Testis (tissue), 5 donors: ENCODE measurements at places on chromosomes 6 and 20.

- DNase-seq: no peak
These were observed 11.0 kb downstream of the ARMC12 start for GRCh38 chr6:35747877-35748276.

- DNase-seq: no peak
These were observed 18.0 kb upstream of the PACSIN1 start for GRCh38 chr6:34447910-34448309.

GRCh38 chr6:108492131-108492766 lies 68.5 kb upstream of the FOXO3 start:
- no peak for DNase-seq

- no peak for DNase-seq
These were observed 290.9 kb upstream of the TSHZ2 start for GRCh38 chr20:52681288-52681687.

DNA sequence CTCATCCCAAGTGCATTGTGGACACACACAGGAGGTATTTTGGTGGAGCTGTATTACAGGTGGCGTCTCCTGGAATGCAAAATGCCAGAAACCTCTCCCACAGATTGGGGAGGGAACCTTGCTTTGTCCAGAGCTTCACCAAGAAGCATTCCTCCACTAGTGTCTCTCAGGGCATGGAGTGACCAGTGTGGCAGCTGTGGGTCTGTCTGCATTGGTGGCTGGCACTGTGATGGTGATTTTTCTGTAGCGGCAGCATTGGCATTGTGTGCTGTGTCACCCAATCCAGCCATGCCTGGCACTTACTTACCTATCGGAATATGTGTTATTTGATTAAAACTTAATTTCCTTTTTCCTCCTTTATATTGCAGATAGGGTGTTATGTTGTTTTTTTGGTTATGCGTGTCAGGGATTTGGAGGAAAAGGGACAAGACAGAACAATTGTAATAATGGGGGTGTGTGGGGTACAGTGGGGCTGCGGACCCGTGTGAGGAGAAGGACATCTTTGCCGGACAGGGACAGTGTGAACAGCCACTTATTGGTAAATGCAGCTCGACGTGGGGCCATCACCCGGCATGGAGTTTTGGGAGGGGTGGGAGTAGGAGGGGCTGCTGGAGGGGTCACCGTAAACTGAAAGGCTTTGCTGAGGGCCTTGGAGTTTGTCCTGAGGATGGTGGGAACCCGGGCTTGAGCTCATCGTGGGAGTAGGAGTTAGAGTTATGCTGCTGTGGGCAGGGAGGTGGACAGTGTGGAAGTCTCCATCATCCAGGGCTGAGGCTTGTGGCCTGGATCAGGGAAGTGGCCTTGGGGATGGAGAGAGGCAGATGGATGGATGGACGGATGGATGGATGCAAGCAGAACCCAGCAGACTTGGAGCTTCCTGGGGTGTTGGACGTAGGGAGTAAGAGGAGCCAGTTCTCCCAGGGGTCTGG lies 105.0 kb downstream of the SYCP2 start:
- peak; percentile 6 for DNase-seq

- no peak for DNase-seq
These were observed 8.7 kb upstream of the POU3F2 start for GRCh38 chr6:98825600-98826230.

GRCh38 chr6:134666125-134666524 lies 283.8 kb downstream of the ALDH8A1 start:
- no peak for DNase-seq

- no peak for DNase-seq
These were observed 32.4 kb downstream of the VAPB start for GRCh38 chr20:58421497-58421850.

GRCh38 chr6:80436663-80437062 lies 330.2 kb downstream of the BCKDHB start:
- no peak for DNase-seq

- DNase-seq: no peak
These were observed 13.7 kb downstream of the SPATA2 start for GRCh38 chr20:49901588-49901987.

- no peak for DNase-seq
These were observed 90.4 kb downstream of the DLL1 start for GRCh38 chr6:170200458-170200891.

DNA sequence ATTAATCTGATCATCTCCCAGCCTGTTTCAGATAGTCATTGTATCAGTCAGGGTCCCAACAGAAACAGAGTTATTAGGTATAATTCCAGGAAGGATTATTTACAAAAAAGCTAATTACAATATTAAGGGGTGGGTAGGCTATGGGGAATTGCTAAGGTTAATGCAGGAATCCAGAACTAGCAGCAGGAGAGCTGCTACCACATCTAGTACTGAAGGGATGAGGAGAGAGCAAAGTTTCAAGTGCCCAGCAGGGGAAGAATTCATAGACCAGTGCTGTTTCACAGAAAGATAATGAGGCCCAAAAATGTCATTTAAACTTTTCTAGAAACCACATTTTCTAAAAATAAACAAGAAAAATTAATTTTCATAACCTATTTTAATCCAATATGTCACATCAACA lies 284.2 kb downstream of the HACE1 start:
- no peak for DNase-seq

DNA sequence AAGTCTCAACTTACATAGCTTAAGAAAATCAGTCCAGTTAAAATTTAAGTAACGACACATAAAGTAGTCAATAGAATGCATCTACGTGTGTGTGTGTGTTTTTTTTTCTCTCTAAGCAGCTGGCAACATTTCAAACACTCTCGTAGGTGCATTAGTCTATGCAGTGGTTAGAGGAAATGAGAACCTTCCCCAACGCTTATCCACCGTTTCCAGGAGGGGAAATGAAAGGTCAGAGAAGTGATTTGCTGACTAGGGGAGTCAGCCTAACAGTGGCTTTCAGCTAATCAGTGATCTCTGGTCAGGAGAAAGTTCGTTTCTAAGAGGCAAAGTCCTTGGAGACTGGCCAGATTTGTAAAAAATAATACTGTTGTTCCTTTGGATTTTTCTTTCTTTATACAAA lies 806.6 kb downstream of the C6orf118 start:
- DNase-seq: no peak

DNA sequence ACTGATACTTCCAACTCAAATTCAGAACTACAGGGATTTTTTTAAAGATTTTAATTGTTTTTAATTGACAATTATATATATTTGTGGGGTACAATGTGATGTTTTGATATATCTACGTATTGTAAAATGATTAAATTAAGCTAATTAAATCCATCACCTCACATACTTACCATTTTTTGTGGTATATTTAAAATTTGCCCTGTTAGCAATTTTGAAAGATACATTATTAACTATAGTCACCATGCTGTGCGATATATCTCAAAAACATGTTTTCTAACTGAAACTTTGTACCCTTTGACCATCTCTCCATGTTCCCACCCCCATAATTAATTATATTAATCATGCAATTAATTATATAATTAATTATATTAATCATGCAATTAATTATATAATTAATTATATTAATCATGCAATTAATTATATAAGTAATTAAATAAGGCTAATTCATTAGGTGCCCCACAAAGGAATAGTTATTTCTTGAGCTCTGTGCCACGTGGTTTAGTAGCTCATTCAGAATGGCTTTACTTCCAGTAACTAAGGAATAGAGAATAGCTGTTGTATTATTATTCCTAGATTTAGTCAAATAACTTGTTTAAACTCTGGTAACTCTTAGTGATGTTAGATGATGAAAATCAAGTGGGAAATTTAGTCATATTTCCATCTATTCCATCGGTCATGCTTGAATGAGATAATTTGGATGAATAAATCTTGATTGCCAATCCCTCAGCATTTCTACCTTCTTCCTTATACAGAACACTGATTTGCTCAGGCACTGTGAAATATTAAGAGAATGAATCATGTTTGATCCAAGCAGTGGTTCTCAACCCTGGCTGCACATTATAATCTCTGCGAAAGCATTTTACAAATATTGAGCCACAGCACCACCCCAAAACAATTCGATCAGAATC lies 25.1 kb downstream of the LOC128125822 start:
- no peak for DNase-seq

GRCh38 chr20:21516180-21516567 lies 2.3 kb upstream of the NKX2-2 start:
- DNase-seq: no peak

DNA sequence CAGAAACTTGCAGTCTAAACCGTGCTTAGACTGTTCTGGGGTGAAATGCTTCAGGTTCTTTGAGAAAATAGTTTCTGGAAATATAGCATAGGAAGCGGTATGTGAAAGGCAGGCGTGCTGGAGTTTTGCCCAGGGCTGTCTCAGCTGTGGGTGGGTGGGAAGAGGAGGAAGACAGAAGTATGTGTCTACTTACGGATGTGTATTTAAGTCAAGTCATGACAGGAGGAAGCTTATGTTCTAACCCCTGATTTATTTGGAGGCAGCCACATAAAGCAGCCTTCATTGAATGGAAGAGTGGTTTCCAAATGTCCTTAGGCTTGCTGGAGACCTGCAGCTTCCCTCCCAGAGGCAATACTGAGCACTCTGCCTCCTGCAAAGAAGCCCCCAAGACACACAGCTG lies 345.8 kb upstream of the PRND start:
- no peak for DNase-seq

GRCh38 chr20:30511322-30512030 lies 746.0 kb upstream of the DEFB115 start:
- DNase-seq: no peak

GRCh38 chr6:75272145-75272840 lies 12.3 kb downstream of the TMEM30A start:
- no peak for DNase-seq

DNA sequence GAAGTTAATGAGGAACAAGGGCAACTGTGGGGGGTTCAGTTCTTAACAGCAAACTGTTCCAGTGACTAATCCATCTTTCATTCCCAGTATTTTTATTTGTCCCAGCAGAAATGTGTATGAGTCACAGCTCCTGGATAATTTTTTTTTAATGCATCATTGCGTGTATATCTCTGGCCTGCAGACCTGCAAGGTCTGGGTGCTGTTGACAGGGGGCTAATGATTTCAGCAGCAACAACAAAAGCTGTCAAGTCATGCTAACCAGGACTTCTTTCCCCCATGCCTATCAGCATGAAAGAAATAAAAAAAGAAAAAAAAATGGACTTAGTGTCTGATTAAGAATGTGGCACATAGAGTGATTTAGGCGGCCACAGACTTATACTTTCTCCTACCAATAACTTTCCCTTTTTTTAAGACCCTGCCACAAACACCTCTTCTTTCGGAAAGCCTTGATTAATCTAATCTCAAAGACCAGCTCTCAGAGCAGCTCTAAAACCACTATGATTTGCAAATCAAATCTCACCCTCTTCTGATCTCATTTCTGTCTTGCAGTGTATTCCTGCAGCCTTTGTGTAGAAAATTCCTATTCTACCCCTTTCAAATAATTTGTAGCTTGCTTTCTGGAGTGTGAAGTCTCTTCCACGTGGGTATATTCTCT lies 14.2 kb upstream of the PREX1 start:
- no peak for DNase-seq

- no peak for DNase-seq
These were observed 13.0 kb downstream of the CD83 start for GRCh38 chr6:14130435-14131075.

- DNase-seq: no peak
These were observed 74.1 kb downstream of the CDKAL1 start for GRCh38 chr6:20608356-20608755.

GRCh38 chr6:157281570-157281969 lies 41.7 kb downstream of the TMEM242 start:
- no peak for DNase-seq

DNA sequence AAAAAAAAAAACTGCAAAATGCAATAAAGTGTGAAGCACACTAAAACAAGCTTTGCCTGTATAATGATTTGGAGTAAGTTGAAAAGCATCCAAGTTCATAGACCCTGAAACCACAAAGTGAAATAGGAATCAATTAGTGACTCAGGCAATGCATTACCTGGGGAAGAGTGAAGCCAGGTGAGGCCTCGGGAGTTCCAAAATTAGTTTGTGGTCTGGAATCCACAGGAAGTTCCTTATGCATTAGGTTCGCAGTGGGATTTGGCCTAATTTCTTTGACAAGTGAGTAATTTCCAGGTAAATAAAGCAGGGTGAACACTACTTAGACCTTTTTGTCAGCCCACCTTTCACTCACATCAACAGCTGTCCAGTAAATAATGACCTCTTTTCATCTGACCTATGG lies 490.8 kb downstream of the CBLN4 start:
- no peak for DNase-seq

DNA sequence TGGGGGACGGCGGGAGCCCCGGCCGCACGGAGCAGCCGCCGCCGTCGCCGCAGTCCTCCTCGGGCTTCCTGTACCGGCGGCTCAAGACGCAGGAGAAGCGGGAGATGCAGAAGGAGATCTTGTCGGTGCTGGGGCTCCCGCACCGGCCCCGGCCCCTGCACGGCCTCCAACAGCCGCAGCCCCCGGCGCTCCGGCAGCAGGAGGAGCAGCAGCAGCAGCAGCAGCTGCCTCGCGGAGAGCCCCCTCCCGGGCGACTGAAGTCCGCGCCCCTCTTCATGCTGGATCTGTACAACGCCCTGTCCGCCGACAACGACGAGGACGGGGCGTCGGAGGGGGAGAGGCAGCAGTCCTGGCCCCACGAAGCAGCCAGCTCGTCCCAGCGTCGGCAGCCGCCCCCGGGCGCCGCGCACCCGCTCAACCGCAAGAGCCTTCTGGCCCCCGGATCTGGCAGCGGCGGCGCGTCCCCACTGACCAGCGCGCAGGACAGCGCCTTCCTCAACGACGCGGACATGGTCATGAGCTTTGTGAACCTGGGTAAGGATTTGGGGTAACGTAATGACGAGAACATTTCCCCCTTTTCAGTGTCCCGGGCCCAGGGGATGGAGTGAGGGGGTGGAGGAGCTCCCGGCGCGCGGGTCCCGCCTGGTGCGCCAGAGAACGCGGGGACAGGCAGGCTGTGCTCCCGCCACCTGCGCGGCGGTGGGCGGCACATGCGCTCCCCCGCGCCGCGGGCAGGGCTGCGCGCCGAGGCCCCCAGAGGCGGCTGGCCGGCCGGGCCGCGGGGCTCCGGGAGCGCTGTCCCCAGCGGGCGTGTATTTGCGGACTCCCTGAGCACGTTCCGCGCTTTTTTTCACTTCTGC lies 1.4 kb downstream of the BMP6 start:
- DNase-seq: no peak

DNA sequence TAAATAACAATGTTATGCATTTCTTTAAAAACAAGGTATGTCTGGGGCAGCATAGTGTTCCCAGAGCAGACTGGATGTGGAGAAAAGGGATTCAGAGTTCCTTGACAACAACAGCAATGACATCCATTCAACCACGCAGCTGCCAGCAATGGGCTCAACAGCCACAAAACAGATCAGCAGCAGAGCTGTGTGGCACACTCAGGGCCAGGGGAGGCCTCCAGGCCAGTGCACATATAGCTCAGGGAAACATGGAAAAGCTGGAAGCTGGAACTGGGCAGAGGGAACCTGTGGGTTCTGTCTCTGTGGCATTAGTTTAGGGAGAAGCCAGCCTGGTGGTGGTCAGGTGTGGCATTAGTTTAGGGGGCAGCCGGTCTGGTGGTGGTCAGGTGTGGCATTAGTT lies 148.3 kb downstream of the SMOC2 start:
- DNase-seq: no peak

GRCh38 chr6:156538875-156539660 lies 238.1 kb upstream of the ARID1B start:
- DNase-seq: no peak

- no peak for DNase-seq
These were observed 24.3 kb upstream of the DLGAP4 start for GRCh38 chr20:36281785-36282380.
